ENCODE measurements at places on chromosomes 3 and 15. TPM values are rescaled to one million over a fixed set of nuclear protein-coding genes. Genes with fewer than 3 reads are reported as not detected.

DNA sequence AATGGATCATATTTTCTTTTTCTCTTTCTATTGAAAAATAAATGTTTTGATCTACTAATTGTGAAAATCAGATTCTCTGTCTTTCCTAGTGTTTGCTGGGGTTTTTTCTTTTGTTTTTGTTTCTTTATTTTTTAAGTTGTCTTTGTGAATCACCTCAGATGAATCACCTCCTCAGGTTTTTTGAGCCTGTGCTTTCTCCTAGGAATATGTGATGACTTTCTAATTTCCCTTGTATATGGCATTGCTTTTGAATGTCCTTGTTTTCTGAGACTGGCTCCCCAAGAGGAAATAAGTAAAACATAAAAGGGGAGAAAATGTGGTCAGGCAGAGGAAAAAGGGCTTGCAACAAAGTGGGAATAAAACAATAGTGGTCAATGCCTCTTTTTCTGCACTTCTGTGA, 750.0 kb downstream of the ZPLD1 start:
- no peak for DNase-seq

DNA sequence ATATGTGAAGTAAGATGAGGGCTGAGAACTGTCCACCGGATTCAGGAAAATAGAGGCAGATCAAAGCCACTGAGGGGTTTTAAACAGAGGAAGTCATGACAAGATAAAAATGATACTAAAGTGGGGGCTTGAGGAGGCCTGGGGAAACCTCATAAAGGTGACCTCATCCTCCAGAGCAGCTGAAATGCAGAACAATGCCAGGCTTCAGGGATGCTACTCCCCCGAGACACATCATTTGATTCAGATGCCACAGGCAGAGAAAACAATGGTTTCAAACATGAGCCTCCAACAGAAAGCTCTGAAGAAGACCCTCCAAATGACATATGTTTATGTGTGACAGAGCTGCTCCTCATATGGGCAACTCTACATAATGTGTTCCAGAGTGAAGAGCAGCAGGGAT, 6.4 kb downstream of the CFAP20DC start:
- no peak for DNase-seq

- DNase-seq: no peak
Observed at GRCh38 chr3:108219336-108219735, 2.9 kb downstream of the IFT57 start.

DNA sequence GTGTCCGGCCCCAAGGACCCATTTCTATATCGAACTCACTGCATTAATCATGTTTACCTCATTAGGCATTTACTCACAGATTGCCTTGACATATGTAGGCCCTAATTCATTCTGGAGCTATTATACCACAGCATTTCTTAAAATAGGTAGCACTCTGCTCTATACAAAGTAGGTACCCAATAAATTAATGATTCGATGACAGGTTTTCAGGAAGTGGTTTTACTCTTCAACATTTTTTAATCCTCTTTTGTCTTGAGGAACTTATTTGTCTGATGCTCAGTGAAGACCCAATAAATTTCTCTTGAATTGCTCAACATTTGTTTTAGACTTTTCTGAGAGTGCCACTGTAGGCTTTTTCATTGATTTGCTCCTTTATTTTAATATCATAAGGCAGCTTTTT, 12.1 kb downstream of the TGFBR2 start:
- DNase-seq: no peak

DNA sequence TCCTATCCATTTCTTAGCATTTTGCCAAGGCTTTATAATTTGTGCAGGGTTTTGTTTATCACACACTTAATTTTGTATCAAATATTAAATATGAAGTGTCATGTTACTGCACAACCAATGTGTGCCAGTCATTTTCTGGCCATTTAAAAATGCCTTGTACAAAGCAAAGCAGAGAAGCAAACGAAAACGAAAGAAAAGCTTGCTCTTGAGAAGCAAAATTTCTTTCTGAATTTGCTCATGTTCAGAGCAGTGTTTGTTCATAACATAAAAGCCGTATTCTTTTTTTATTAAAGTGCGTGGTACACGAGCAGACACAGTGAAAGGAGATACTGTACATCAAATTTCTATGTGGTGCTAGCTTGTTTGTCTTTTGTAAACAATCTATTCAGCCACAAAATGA, 792.6 kb downstream of the NAALADL2 start:
- DNase-seq: no peak

FAM81A gene
- 0.39 TPM for total RNA-seq

SST gene
- 0.89 TPM for total RNA-seq

SNURF gene
- 19.1 TPM for total RNA-seq

All from skin of body (tissue), 3 donors.